ENCODE measurements at places on chromosomes 2 and 18. TPM values are rescaled to one million over a fixed set of nuclear protein-coding genes. Genes with fewer than 3 reads are reported as not detected.

EDAR gene
- 0.11 TPM for total RNA-seq

NTSR2 gene
- not detected for total RNA-seq

ABCA12 gene
- total RNA-seq: not detected

CAPN14 gene
- total RNA-seq: 0.18 TPM

- H3K4me1 ChIP-seq: no peaks in the 10 kb centered on the region
- no peaks in the 10 kb centered on the region for H3K36me3 ChIP-seq
- no peak overlapping the region for H3K27ac ChIP-seq
- no peak overlapping the region for H3K4me3 ChIP-seq
Measured at GRCh38 chr2:149662556-149662955, 75.0 kb upstream of the MMADHC start.

DNA sequence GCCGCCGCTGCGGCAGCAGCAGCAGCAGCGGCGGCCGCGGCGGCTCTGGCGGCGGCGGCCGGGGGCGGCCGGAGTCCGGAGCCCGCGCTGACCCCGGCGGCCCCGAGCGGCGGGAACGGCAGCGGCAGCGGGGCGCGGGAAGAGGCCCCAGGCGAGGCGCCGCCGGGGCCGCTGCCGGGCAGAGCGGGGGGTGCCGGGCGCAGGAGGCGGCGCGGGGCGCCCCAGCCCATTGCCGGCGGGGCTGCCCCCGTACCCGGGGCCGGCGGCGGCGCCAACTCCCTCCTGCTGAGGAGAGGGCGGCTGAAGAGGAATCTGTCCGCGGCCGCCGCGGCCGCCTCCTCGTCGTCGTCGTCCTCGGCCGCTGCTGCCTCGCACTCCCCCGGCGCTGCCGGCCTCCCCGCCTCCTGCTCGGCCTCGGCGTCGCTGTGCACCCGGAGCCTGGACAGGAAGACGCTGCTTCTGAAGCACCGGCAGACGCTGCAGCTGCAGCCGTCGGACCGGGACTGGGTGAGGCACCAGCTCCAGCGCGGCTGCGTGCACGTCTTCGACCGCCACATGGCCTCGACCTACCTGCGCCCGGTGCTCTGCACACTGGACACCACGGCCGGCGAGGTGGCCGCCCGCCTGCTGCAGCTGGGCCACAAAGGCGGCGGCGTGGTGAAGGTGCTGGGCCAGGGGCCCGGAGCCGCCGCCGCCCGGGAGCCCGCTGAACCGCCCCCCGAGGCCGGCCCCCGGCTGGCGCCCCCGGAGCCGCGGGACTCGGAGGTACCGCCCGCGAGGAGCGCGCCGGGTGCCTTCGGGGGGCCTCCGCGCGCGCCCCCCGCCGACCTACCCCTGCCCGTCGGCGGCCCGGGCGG is 646 bp downstream of the PHLPP1 start:
- H3K27me3 ChIP-seq: peaks cover 9% of the 10 kb centered on the region
- DNase-seq: peak; percentile 69

DNA sequence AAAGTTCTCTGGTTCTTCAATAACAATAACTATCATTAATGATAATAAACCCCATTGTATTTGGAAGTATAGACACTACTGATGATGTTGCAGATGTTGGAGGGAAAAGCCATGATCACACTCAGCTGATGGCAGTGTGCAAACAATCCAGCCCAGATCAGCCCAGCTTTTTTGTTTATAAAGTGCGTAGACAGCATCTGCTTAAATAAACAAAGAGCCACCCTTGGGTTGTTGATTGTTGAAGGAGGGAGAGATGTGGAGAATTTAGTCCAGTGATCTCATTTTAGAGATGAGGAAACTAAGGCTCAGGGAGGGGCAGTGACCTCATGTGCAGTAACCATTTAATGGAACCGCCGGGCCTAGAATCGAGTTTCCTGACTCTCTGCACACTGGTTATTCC is 56.0 kb upstream of the MEX3C start:
- no peak for DNase-seq
- no peaks in the 10 kb centered on the region for H3K36me3 ChIP-seq
- no peak overlapping the region for H3K4me3 ChIP-seq
- H3K4me1 ChIP-seq: peaks cover 1% of the 10 kb centered on the region
- no peak overlapping the region for H3K27ac ChIP-seq

DNA sequence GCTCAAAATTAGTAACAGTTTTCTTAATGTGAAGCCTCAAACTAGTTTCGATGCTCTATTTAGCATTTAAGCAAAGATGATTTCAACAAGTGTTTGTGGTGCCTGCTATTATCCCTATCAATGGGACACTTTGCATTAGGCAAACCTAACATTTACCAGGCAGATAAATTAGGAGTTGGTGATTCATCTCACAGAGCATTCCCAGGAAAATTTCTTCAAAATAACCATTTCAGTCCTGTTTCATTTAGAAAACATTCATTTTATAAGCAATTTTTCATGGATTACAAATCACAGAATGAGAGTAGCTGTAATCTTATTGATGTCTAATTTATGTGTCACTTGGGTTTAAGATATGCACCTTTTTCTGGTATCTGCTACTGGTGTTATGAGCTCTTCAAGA is 62.7 kb downstream of the CLHC1 start:
- no peak for DNase-seq
- no peak overlapping the region for H3K27ac ChIP-seq
- H3K4me3 ChIP-seq: no peak overlapping the region
- H3K4me1 ChIP-seq: peaks cover 2% of the 10 kb centered on the region
- no peaks in the 10 kb centered on the region for H3K27me3 ChIP-seq

DNA sequence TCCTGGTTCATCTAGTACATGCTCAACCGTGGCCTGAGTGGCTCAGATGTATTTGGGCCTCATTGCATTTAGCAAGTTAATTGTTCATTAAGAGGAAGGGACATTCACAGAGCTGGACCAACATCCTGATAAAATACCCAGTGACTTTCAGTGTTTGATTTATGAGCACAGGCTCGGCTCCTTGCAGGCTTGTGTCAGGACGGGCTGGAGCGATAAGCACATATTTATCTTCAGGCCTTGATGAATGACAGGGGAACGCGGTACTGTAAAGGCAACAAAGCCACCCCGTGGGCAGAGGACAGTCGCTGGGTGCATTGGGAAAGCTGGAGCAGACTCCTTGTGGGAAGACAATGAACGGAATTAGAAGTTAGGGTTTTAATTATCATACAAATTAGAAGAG is 548.6 kb upstream of the HS6ST1 start:
- no peak for DNase-seq
- H3K36me3 ChIP-seq: no peaks in the 10 kb centered on the region
- H3K27ac ChIP-seq: no peak overlapping the region
- H3K4me3 ChIP-seq: no peak overlapping the region
- H3K27me3 ChIP-seq: no peaks in the 10 kb centered on the region
- no peaks in the 10 kb centered on the region for H3K4me1 ChIP-seq

DNA sequence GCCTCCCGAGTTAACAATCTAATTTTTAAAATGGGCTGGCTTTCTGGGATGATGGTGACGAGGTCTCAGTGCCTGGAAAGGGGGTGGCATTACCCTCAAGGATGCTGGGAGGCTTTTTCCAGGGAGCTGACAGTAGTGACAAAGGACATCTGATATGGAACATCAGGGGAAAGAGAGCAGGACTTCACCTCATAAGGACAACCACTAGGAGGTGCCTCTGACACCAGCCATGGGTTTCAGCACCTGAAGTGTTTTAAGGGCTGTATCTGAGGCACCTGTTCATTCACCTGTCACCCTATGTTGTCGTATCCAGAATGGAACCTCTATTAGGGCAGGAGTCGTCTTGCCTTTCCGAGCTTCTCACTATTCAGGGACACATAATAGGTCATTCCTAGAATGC is 10.8 kb downstream of the IL36B start:
- H3K27ac ChIP-seq: no peak overlapping the region
- H3K27me3 ChIP-seq: peaks cover 31% of the 10 kb centered on the region
- no peaks in the 10 kb centered on the region for H3K4me1 ChIP-seq
- DNase-seq: no peak
- H3K4me3 ChIP-seq: no peak overlapping the region
- H3K36me3 ChIP-seq: no peaks in the 10 kb centered on the region

GRCh38 chr2:1614564-1614963 is 129.8 kb downstream of the PXDN start:
- H3K4me1 ChIP-seq: peaks cover under 1% of the 10 kb centered on the region
- DNase-seq: no peak
- no peak overlapping the region for H3K4me3 ChIP-seq
- H3K36me3 ChIP-seq: no peaks in the 10 kb centered on the region

DNA sequence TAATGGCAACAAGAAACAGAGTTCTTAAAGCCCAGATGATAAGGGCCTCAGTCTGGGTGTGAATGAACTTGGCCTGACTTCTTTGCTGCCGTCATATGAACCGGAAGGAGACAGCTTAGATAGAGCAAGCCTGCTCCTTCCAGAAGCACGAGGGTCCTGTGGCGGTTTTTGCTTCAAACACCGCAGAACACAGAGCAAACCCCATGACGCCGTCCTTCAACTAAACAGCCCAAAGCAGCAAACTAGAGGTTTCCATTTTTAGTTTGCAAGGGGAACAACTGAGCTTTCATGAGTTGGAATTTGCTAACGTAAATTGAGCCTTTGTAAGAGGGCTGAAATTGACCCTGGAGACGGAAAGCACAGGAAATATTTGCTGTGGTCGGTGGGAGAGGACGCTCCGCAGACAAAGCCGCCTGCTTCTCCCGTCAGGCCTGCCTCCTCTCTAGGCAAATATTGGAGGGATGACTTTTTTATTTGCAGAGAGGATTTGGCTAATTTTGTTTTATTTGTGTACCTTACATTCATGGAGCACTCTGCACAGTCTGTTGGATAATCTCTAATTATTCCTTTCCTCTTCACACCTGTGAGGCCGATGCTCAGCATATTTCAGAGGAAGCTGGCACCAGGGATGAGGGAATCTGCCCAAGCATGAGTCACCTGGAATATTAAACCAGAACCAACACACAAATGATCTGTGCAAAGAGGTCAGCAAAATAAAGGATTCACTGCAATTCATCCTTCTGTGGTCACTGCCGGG is 134.0 kb upstream of the NCK2 start:
- no peak for DNase-seq
- no peaks in the 10 kb centered on the region for H3K27me3 ChIP-seq
- no peak overlapping the region for H3K4me3 ChIP-seq
- H3K4me1 ChIP-seq: no peaks in the 10 kb centered on the region
- H3K27ac ChIP-seq: no peak overlapping the region

- H3K4me3 ChIP-seq: no peak overlapping the region
- no peaks in the 10 kb centered on the region for H3K36me3 ChIP-seq
- no peaks in the 10 kb centered on the region for H3K27me3 ChIP-seq
- no peak overlapping the region for H3K27ac ChIP-seq
- no peak for DNase-seq
Measured at GRCh38 chr2:95289253-95289652, 7.9 kb upstream of the KCNIP3 start.

GRCh38 chr2:60707750-60708371 is 48.2 kb upstream of the PAPOLG start:
- peaks cover 7% of the 10 kb centered on the region for H3K27me3 ChIP-seq
- no peak for DNase-seq
- H3K4me3 ChIP-seq: no peak overlapping the region
- H3K36me3 ChIP-seq: no peaks in the 10 kb centered on the region
- peaks cover 2% of the 10 kb centered on the region for H3K4me1 ChIP-seq

- no peaks in the 10 kb centered on the region for H3K36me3 ChIP-seq
- H3K27me3 ChIP-seq: no peaks in the 10 kb centered on the region
- peaks cover 43% of the 10 kb centered on the region for H3K4me1 ChIP-seq
- H3K27ac ChIP-seq: no peak overlapping the region
- DNase-seq: no peak
Measured at GRCh38 chr2:108585436-108585835, 51.2 kb downstream of the LIMS1 start.

Data from activated T-helper 2 cell treated with anti-CD3 and anti-CD28 coated beads, Interferon-gamma antibody, Interleukin-2, Interleukin-4, amounts not matched to agents 10 μg/mL and 5 μg/mL and 100 μg/mL, durations not matched to agents 14 hours and 24 hours and 36 hours (primary cell).